Natural killer cell (primary cell): ENCODE measurements at places on chromosomes 6 and 20. TPM values are rescaled to one million over a fixed set of nuclear protein-coding genes. Genes with fewer than 3 reads are reported as not detected.

SLC32A1 gene
- total RNA-seq = not detected

- H3K27me3 ChIP-seq = peaks cover 3% of the 10 kb centered on the region
- peaks cover 17% of the 10 kb centered on the region for H3K4me1 ChIP-seq
- H3K27ac ChIP-seq = no peak overlapping the region
- no peak for DNase-seq
These were observed 61.6 kb downstream of the PSMG4 start for GRCh38 chr6:3320238-3320811.

GRCh38 chr6:149939356-149939648 lies 2.5 kb upstream of the ULBP2 start:
- no peaks in the 10 kb centered on the region for H3K36me3 ChIP-seq
- no peak overlapping the region for H3K27ac ChIP-seq
- peaks cover 38% of the 10 kb centered on the region for H3K4me1 ChIP-seq

DNA sequence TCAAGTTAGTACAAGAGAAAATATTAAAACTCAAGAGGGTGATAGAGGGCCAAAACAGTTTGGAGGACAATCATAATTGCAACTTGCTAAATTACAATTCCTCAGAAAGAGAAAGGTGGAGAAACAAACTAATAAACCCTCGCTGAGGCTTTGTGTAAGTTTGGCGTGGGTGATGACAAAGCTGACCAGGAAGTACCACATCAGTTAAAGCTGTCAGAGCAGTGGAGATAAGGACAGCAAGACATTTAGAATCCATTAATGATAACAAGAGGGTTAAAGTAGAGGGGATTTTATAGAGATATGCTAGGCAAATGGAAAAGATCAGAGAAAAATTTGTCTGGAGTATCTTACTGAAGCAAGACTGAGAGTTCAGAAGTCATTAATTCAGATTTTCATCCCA lies 334.4 kb downstream of the TFAP2B start:
- DNase-seq = no peak
- no peaks in the 10 kb centered on the region for H3K27me3 ChIP-seq
- H3K36me3 ChIP-seq = no peaks in the 10 kb centered on the region
- no peak overlapping the region for H3K4me3 ChIP-seq
- H3K4me1 ChIP-seq = no peaks in the 10 kb centered on the region
- no peak overlapping the region for H3K27ac ChIP-seq

GRCh38 chr20:41437836-41438235 lies 71.2 kb upstream of the EMILIN3 start:
- peaks cover 46% of the 10 kb centered on the region for H3K36me3 ChIP-seq
- no peak overlapping the region for H3K27ac ChIP-seq
- no peak for DNase-seq
- H3K27me3 ChIP-seq = no peaks in the 10 kb centered on the region
- no peaks in the 10 kb centered on the region for H3K4me1 ChIP-seq
- no peak overlapping the region for H3K4me3 ChIP-seq

- H3K36me3 ChIP-seq = no peaks in the 10 kb centered on the region
- H3K27me3 ChIP-seq = peaks cover 35% of the 10 kb centered on the region
- no peak overlapping the region for H3K27ac ChIP-seq
- H3K4me3 ChIP-seq = no peak overlapping the region
- H3K4me1 ChIP-seq = peaks cover 18% of the 10 kb centered on the region
These were observed 64.3 kb upstream of the MLN start for GRCh38 chr6:33868141-33868540.
